KG1 (cell line): ENCODE measurements at places on chromosomes 11 and 22.

- DNase-seq = no peak
These were observed 2.4 kb upstream of the MMP13 start for GRCh38 chr11:102957953-102958352.

DNA sequence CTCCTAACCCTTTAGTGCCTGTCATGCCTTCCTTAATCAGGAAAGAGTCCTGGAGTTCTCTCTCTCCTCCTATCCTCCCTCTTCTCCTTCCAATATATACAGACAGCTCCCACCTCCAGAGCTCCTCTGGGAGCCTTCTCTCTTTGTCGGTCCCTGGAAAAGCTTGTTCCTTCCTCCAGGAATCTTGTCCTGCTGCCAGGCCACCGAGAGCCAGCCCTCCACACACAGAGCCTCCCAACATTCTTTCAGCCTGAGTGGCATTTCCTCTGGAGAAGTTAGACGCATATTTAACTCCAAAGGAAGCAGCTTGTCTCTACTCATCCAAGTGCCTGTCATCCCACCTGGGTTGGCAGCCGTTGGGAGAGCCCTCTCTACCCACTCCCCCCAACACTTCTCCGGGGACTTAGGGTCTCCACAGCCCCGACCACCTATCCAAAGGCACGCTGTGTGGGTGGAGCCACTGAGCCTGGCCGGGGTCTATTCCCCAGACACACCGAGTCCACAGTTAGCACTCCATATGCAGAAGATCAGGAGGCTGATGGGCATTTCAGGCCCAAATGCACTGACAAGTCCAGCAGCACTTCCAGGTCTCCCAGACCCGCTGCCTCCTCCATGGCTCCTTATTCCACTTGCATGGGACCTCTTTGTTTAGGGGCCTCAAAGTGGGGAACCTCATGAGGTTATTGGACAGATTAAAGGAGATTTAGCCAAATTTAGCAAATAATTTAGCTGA is 31.1 kb downstream of the DKK3 start:
- DNase-seq = no peak

DNA sequence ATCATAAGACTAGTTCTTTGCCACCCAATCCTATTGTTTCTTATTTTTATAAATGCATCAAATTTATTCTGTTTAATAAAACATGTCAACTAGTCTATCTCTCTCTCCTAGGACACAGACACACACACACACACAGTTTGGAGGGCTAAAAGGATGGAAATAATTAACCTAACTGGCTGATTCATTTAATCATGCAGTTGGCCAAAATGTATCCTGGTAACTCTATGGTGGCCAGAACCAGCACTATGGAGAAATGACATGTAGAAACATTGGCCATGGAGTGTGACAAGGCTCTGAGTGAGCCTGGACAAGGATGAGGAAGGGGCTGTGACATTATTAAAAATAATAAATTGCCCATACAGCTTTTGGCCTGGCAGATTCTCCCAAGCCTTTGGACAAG is 64.1 kb downstream of the CLPB start:
- no peak for DNase-seq

- no peak for DNase-seq
These were observed 167.4 kb downstream of the NAV2 start for GRCh38 chr11:19880088-19880345.
